ENCODE measurements at places on chromosomes 2 and 18. TPM values are rescaled to one million over a fixed set of nuclear protein-coding genes. Genes with fewer than 3 reads are reported as not detected.

DNA sequence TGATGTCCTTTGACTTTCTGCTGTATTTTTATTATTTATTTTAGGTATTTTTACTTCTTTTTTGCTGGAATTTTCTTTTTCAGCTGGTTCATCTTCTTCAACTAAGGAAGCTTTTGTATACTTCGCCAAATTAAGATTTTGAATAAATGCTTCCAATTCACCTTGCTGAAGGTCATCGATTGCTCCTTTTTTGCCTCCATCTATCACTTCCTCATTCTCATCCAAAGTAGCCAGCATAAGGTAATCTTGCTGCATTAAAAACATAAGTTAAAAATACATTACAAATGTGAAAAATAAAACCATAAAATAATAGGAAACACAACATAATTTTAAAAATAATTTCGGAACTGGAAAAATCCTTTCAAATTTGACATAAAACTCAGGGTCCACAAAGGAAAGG, 2.6 kb downstream of the CEBPZ start:
- DNase-seq, result no peak

DNA sequence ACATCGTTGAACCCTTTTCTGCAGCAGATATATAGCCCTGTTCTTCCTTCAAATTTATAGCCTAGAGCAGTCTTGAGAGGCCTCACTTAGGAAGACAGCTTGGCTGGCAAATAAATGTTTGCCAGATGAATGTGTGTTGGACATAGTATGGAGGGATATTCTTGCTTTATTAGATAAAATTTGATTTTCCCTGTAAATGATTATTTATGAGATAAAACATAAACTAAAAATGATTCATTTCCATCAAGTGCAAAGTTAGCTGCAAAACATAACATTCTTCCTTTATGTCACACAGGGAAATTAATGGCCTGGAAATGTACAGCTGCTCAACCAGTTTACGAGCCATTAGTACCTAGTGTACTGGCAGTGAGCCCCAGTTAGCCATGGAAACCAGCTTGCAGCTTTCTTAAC, 82.5 kb downstream of the LIMS1 start:
- DNase-seq, result no peak

DNA sequence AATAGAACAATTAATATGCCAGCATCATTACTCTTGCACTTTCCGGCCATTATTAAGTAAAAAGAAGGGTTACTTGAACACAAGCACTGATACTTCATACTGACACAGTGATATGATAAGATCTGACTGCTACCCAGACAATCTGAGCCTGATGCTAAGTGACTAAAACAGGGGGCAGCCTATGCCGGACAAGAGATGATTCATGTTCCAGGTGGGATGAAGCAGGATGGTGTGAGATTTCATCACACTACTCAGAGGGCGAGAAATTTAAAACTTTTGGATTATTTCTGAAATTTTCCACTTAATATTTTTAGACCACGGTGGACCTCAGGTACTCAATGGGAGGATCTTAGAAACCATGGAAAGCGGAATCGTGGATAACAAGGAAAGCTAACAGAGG, 61.7 kb downstream of the LIPG start:
- no peak for DNase-seq

DNA sequence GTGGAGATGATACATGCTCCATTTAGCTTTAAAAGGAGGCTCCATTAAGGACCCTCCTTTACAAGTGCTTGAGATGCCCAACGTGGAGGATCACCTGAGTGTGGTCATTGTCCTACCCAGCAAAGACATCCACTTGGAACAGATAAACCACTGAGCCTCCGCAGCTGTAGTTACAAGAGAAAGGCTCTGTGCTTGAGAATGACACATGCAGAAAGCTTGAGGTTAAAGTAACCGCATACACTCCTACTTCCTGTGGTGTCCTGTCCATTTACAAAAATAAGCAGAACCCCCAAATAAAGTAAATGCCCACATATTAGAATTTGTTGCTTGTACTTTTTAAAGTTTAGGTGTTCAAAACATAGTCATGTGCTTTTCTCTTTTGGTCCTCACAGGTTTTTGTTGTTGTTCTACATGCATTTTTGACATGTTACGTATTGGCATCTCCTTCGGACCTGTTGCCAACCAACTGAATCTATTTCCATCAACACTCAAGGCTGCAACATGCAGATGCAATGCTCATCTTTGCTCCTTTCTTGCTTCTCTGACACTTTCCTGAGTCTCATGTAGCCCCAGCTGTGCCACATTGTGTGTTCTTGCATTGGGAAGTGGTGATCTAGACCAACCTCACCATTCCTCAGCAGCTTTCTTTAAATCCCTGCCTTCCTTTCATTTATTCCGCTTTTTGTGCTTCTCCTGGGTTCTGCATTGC, 56.0 kb downstream of the SERPINB7 start:
- no peak for DNase-seq

GRCh38 chr2:173058673-173059072, 17.0 kb upstream of the MAP3K20 start:
- DNase-seq, result no peak

DNA sequence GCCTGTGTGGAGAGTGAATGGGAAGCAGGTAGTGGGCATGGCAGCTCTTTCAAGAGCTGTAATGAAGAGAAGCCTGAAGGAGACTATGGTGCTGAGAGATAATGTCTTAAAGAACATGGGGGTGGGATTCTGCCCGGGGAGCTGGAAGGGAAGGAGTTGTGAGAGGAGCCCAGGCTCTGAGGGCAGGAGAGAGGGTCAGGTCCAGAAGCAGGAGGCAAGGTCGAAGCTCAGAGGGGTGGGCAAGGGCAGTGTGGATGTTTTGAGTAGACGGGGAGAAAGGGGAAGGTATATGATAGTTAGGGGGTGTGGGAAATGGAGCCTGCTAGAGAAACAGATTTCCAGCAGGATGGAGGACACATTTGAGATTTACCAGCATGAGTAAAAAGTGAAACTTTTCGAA, 2.1 kb downstream of the CAPN10 start:
- DNase-seq, result no peak

- DNase-seq, result no peak
These were observed 177.7 kb upstream of the TWIST2 start for GRCh38 chr2:238670111-238670585.

- no peak for DNase-seq
These were observed 209.4 kb downstream of the ZEB2 start for GRCh38 chr2:144310484-144310883.

- DNase-seq, result no peak
These were observed 28.8 kb downstream of the CTDP1 start for GRCh38 chr18:79708412-79708811.

- no peak for DNase-seq
These were observed 153.6 kb upstream of the EPC2 start for GRCh38 chr2:148490840-148491439.

GRCh38 chr2:46612675-46613074, 133.3 kb downstream of the TMEM247 start:
- no peak for DNase-seq

DNA sequence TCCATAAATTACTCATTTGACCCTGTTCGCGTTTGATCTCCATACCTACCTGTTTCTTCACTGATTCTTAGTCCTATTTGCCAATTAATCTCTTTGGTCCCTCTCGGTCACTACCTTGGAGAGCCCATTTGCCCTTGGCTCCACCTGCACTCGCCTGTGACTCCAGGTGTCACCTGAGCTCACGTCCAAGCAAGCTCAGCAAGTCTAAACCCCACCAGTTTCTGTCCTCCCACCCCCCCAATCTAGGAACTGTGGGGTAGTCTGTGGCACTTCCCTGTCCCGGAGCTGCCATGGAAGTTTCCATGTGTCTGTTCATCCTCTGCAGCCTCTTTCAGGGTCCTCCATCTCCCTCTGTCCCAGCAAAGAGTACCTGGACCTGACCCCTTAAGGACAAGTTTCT, 68.1 kb upstream of the BCL2L11 start:
- DNase-seq, result no peak

GRCh38 chr2:173720306-173720705, 244.9 kb downstream of the SP3 start:
- DNase-seq, result no peak

DNA sequence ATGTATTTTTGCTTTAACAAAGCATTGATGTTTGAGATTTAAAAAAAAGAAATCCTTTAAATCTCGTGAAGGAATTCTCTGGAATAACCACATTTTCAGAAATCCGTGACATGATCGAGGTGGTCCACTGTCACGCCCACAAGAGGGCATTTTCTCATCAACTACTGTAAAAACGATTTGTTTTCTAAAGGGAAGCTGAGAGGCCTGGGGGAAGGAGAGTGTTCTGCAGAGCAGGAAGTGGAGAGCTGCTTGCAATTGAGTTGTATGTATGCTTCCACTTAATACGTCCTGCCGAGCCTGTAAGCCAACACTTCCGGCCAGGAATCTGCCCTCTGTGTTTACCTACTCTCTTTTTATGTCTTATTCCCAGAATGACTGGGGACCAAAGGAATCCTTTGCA, 19.4 kb downstream of the KLHL29 start:
- DNase-seq, result peak; percentile 72

GRCh38 chr18:2368102-2368501, 203.2 kb downstream of the METTL4 start:
- no peak for DNase-seq

DNA sequence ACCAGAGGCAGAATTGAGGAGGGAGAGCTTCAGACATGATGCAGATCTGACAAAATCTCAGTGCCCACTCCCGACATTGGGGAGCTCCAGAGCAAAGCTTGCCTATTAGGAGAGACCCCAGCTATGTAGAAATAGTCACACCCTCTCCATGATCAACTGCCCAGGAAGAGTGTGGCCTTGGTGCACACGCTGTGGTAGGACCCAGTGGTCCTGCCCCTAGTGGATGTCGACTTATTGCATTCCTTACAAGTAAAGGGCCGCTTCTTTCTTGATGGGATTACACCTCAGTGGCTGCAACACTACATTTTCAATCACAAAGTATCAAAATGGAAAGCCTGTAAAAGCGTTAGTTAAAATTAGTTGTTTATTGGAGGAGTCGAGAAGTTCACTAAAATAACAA, 64.2 kb downstream of the VRK2 start:
- no peak for DNase-seq

- DNase-seq, result no peak
These were observed 64.7 kb upstream of the EDAR start for GRCh38 chr2:109053716-109054115.

- no peak for DNase-seq
These were observed 19.2 kb upstream of the SIGLEC15 start for GRCh38 chr18:45806226-45806625.

- DNase-seq, result no peak
These were observed 56.6 kb downstream of the CLHC1 start for GRCh38 chr2:55175254-55176093.

Gene FBXO48
- total RNA-seq, result 3.1 TPM

Gene MYL12B
- 346 TPM for total RNA-seq

Gene GMCL1
- total RNA-seq, result 23.1 TPM

Gene CRYGD
- not detected for total RNA-seq

Gene MGAT4A
- 28.4 TPM for total RNA-seq

Gene SRD5A2
- total RNA-seq, result 0.44 TPM

Gene RDH14
- 23.3 TPM for total RNA-seq

Gene AKAIN1
- not detected for total RNA-seq

Gene SP140L
- 22.8 TPM for total RNA-seq

Gene EGR4
- total RNA-seq, result 0.10 TPM

All from upper lobe of left lung (tissue), 6 donors.